ENCODE measurements at places on chromosomes 5 and 9.

DNA sequence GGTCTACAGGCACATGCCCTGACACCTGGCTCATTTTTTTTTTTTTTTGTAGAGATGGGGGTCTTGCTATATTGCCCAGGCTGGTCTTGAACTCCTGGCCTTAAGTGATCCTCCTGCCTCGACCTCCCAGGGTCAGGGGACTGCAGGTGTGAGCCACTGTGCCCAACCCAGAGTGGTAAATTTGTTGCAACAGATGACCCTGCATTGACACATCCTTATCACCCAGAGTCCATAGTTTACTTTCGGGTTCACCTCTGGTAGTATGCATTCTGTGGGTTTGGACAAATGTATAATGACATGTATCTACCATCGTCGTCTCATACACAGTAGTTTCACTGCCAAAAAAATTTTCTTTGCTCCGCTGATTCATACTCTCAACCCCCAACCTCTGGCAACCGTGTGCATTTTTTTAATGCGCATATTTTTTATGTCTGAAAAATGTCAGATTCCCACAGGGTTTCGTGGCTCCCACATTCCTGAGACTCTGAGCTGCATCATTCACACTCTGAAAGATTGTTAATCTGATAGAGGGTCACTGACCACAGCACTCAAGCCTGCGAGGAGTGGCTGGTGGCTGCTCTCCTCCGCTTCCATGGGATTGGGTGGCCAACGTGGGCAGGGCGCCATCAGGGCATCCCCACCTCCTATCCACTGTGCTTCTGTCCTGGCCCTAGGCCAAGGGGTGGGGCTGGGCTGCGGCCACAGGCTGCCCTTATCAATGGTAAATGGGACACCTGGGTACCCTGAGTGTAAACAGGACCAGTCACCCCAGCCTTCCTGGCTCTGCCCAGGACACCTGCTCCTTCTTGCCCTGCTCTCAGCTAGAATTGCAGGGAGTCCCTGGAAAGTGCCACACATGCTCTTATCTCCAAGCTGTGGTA is 9.6 kb downstream of the NDST1 start:
- DNase-seq = no peak

GRCh38 chr9:13535141-13535540 is 255.6 kb upstream of the MPDZ start:
- DNase-seq = no peak

DNA sequence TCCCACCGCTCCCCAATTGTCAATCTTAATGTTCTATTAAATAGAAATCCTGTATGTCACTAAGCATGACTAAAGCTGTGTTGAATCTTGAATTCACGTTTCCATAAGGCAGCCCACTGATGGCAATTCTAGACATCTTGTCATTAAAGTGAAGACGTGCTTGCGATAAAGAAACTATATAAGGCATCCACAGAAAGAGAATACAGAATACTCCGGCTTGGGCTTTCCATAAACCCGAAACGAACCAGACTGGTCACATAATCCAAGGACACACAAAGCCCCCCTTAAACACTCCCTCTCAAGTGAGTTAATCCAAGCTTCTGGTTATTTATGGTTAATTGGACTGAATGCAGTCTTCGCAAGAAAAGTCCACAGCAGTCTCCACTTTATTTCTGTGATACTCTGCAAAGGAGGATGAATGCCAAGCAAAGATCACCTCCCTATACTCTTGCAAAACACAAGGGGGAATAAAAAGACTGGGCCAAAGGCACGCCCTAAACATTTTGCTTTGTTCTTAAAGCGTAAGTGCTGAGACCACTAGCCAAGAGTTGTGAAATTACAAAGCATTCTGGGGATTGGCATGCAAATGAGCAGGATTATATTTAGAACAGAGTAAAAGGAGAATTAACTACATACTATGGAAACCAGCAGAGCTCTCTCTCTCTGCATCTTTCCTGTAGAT is 54.7 kb downstream of the DPYSL3 start:
- DNase-seq = no peak

DNA sequence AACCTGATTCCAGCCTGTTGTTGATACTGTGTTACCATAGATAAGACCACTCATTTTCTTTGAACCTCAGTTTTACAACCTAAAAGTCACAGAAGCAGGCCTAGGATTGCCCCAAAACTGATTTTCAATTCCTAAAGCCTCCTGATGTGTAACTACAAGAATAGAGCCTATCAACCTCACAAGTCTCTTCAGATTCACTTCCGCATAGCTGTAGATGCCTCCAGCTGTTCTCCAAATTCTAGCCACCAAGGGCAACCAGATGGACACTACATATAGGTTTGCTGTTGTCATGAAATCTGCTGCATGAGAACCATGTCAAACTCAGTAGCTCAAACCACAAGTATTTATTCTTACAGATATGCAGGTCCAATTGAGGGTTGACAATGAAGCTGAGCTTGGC is 143.5 kb downstream of the SPATA31D1 start:
- no peak for DNase-seq

- no peak for DNase-seq
Measured at GRCh38 chr5:72842816-72843215, 26.4 kb downstream of the TNPO1 start.

GRCh38 chr9:21060919-21061561 is 16.7 kb downstream of the IFNB1 start:
- DNase-seq = no peak

GRCh38 chr9:7298123-7298522 is 501.5 kb downstream of the DMAC1 start:
- DNase-seq = no peak

- no peak for DNase-seq
Measured at GRCh38 chr5:142059304-142059940, 46.6 kb upstream of the GNPDA1 start.

DNA sequence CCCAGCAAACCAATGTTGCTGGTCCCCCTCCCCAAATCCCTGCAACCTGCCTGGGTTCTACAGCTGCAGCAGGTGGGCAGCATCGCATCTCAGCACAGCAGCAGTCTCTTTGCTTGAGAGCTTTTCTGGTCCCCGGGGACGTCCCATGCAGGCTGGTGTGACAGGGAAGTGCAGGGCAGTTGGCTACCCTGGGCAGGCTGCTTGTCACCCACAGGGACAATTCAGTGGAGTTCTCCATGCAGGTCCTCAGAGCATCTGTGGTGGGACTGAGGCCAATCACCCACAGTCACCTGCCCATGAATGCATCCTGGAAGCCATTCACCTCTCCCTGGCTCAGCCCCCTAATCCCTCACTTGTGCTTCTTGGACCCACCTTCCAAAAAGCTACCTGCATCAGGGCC is 43.9 kb upstream of the SEMA4D start:
- no peak for DNase-seq

GRCh38 chr9:79264041-79264440 is 307.7 kb upstream of the TLE4 start:
- DNase-seq = no peak

- no peak for DNase-seq
Measured at GRCh38 chr9:93900436-93900819, 54.7 kb downstream of the BARX1 start.

DNA sequence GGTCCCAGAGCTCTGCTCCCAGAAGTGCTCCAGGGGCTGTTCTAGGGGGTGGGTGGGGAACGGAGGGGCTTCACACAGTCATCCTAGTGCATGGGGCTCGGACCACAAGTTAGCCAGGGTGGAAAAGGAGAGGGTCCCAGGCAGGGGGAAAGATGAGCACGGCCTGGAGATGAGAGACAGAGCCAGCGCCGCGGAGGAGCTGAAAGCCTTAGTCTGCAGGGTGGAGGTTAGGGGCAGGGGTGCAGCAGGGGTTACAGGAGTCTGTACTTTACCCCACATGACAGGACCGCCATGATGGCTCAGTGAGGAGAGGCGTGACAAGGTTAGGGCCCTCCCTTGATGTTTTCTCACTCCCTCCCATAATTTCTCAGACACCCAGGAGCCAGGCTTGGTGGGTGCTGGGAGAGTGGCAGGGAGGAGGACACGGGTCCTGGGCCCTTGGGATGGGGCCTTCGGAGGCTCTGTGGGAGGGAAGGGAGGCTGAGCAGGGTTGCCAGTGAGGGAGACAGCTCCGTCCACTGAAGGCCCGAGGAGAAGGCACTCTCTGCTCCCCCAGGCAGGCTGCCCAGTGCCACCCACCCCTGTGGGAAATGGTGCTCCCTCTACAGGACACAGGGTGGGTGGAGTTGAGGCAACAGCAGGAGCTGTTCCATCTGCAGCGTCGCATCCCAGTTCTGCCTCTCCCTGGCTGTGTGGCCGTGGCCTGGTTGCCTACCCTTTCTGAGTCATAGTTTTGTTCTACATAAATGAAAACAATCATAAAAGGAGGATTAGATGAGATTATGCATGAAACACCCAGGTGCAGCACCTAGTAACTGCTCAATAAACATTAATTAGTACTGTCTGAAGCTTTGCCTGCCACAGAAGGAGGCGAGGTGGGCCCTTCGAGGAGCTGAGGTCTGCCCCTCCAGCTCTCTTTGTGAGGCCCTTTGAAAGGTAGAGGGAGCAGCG is 66.2 kb downstream of the NDST1 start:
- no peak for DNase-seq

DNA sequence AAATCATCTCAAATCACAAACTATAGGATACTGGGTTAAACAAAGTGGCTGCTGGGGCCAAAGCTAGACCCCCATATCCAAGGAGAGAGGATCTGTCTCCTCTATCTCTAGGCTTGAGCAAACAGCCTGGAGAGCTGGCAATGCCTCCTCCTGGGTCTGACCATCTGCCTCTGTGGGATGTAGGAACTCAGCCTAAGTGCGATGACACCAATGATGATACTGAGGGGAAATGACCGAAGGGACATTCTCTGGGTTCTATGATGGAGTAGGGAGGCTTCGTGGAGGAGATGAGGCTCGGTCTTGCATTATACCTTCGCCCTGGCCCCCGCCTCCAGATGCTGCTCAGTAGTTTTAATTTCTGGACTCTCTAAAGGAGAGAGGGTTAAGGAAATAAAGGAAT is 9.3 kb upstream of the SPATA24 start:
- DNase-seq = no peak

DNA sequence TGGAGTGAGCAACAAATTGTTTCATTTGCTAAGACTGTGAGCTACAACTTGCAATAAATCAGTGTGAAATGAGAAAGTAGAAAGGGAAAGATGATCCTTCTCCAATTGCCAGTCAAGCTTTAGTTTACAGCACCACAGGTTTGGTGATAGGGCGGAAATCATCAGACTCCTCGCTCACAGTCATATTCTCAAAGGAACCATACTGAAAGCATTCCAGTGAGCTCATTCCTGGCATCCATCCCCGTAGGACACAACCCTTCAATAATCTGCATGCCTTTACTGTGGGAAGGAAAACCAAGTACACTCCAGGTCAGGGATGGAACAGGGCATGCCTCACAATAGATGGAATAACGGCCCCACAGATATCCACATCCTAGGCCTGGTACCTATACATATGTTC is 80.7 kb downstream of the FSTL4 start:
- no peak for DNase-seq

DNA sequence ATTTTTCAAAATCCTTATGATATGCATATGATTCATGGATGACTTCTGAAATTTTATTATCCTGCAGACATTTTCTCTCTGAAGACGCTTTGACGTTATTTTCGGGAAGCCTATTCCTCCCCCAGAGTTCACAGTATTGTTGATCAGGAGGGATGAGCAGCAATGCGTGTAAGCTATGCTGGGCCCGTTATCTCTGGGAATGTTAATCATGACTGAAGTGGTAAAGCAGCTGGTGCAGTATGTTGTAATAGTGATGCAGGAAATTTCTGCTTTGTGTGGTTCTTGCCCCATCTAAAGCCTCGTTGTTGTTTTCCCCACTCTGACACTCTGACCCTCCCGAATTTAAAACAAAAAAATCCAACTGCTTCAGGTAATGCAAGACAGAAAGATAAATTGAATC is 1797.8 kb upstream of the WWC1 start:
- DNase-seq = no peak

- DNase-seq = no peak
Measured at GRCh38 chr9:28832168-28832770, 1259.0 kb upstream of the C9orf72 start.

DNA sequence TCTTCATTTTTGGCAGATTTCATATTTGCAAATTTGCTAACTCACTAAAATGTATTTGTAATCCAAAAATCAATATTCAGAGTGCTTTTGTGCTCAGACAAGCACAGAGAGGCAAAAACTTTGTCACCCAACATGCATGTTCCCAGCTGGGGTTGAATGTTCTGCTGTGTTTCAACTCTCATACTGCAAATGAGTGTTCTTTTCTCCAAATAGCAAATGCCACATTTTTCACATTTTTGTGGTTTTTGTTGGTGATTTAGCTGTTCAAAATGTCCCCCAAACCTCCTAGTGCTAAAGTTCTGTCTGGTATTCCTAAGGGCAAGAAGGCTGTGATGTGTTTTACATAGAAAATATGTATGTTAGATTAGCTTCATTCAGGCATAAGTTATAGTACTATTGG is 87.3 kb upstream of the PCSK5 start:
- DNase-seq = no peak

DNA sequence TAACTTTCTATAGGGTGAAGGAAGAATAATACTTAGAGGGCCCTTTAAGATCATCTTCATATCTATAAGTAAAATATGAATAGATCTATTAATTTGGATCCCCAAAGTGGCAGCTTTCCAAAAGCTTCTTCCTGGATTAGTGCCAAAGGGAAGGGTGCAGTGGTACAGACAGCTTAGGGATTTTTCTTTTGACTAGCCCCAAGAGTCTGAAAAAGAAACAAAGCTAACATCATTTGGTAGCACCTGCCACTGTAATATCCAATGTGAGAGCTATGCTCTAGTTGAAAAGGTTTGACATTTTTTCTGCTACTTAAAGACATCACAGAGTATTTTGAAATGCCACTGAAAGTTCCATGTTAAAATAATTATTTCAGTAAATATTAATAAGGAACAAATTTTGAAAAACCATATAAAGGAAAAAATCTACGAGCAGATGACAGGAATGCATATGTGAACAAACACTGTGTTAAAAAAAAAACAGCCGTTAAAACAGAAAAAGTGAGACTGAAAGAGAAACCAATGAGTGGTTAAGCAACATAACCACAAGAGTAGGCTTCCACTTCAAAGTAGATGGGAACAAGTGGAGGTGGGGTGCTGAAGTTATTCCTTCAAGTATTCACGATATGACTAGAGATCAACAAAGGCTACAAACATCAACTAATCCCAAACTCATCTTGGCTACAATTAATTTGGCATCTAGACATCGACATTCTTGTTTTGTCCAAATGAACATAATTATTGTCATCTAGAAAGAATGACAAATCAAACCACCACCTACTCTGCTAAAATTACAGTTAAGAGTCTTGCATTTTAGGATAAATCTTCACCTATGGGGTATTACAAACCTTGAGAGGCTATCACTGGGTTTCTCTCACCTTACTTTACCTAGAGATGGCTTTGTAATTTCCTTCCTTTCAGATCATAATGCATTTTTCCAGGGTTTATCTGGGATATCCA is 137.5 kb downstream of the CPLANE1 start:
- no peak for DNase-seq
